ENCODE measurements at places on chromosomes 2 and 18.

GRCh38 chr2:145910416-145910815, 1390.5 kb upstream of the ZEB2 start:
- DNase-seq = no peak

DNA sequence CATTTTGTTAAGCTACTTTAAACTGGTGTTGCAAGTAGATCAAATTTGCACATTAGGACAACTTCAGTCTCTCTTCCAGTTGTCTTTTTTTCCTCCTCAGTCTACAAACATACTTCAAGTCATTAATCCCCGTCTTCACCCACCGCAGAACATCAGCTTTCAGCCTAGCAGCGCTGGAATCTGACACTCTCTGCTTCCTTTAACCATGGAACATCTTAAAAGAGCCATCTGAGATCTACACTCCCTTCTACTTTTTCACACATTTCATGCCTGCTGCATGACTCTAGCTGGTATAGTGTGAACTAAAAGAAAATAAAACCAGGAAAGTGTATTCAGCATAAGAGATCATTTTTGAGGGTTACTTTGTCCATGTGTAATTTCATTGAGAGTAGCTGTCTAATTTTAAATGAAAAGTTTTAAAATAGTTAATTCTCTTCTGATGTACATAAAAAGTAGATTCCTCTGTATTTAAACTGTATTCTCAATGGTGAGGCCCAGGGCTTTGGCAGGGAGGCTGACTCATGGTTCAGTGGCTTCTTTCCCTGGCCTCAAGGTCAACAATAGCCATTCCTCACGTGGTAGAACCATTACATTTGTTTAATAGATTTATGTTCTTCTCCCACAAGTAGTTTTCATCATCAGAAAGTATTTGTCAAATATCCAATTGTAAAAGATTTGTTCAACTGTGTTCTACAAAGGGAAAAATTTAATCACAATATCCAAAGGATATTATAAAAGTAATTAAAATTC, 16.5 kb downstream of the SGPP2 start:
- DNase-seq = no peak

DNA sequence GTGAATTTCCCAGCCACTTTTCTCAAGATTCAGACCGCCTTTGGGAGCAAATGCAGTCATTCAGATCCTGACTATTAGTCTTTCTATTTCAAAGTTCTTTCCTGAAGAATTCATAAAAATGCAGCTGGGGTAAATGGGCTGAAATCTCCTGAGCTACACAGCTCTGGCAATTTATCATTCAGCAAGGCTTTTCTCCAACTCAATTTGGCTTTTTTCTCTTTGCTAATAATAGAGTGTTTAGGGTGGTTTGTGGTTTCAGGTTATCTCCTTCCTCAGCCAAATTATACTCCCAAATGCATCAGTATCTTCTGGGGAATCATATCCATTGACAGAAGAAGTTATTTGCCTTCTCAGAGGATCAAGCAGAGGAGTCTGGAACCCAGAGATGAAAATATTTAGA, 282.4 kb upstream of the SLC14A2 start:
- DNase-seq = no peak

GRCh38 chr2:19607400-19607799, 249.0 kb upstream of the OSR1 start:
- DNase-seq = no peak

- no peak for DNase-seq
These were observed 72.1 kb upstream of the NOSTRIN start for GRCh38 chr2:168730344-168730743.

DNA sequence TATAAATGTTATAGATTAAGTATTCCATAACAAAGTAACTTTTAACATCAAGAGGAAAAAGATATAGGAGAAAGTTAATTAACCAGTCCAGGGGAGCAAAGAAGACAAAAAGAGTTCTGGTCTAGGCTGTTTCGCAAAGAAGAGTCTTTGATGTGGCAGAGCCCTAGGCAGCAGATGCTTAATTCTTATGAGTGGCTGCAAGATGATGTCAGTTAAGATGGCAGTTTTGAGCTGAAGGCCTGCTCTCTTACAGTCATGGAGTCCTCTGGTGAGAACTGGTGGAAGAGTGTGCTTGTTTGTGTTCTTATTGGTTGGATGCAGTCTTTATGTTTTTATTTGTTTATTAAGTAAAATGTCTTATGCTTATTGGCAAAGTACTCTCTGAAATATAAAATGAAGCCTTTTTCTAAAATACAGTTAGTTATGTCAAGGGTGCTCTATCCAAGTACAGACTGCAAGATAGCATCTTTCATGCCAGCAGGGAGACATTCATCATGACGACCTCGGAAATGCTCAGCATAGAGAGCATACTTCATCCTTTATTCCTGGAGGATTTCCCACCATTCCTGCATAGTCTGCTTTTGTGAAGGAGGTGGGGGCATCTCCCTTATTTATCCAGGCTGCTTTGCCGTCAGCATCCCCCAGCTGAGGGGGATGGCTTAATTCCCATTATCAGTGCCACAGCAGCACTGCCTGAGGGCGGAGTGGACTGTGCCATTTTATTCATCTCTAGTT, 38.9 kb upstream of the SERPINE2 start:
- DNase-seq = no peak

- no peak for DNase-seq
These were observed 62.3 kb upstream of the NYAP2 start for GRCh38 chr2:225337183-225337582.

DNA sequence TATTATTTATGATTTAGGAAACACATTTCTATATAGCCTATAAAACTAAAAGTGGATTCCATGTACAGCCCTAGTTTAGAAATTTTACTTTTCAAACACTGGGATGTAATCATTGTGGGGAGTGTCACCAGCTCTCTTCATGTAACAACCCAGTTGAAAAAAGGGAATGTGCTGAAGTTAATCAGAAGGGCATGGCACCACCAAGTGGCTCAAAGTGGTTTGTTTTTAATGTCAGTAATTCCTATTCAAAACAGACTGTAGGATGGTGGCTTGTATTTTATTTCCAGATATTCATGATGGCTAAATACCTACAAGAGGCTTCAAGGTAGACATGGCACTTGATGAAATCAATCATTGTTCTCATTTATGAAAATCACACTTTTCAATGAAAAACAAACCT, 58.1 kb upstream of the TMEM182 start:
- DNase-seq = no peak

GRCh38 chr18:6728331-6728730, 1.2 kb upstream of the ARHGAP28 start:
- DNase-seq = no peak

GRCh38 chr2:26144031-26144430, 28.9 kb upstream of the GAREM2 start:
- DNase-seq = no peak

DNA sequence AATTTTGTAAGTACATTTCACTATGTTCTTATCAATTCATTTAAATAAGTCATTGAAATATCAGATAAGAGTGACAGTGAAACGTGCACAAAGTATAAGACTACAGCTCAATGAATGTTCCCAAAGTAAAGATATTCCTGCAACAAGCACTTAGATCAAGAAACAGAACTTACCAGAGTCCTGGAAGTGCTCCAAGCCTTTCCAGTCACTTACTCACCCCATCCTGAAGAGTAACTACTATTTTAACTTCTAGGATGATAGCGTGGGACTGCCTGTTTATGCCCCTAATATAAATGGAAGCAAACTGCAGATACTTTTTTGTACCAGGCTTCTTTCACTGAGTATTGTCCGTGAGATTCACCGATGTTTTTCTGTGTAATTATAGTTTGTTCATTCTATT, 768.9 kb downstream of the SLC4A3 start:
- no peak for DNase-seq

DNA sequence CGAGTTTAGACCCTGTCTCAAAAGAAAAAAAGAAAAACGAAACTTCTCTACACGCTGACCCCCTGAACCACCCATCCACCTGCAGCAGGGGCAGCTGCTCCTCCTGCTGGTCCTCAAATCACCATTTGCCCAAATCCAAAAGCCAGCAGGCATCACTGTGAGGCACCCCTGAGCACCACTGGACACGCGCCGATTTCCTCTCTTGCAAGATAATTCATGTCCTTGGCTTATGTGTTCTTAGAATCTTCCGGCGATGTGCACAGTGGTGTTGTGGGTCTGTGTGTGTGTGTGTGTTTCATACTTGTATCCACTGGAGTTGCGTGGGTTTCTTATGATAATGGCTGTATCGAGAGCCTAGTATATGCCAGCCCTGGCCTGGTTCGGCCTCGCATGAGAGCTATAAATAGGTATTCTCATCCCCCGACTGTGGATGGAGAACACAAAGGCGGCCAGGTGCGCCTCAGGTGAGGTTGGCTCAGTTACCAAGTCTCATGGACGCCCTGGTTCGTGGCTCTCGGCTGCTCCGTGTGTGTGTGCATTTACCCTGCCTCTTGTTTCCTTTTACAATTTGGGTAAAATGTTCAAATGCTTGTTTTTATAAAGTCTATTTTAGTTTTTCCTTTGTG, 235.5 kb downstream of the HDAC4 start:
- DNase-seq = no peak

DNA sequence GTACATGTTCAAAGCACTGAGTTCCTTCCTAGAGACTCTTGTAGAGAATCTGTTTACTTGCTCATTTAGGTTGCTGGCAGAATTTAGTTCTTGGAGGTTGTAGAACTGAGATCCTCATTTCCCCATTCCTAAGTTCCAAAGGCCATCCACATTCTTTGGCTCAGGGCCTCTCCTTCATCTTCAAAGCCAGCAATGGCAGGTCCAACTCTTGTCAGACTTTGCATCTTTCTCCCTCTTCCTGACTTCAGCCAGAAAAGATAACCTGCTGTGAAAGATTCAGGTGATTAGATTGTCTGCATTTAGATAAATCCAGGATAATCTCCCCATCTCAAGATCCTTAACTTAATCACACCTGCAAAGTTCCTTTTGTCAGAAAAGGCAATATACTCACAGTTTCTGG, 51.1 kb downstream of the SOCS6 start:
- DNase-seq = no peak

- DNase-seq = peak; percentile 29
These were observed 605.2 kb upstream of the ID2 start for GRCh38 chr2:8076448-8077342.

DNA sequence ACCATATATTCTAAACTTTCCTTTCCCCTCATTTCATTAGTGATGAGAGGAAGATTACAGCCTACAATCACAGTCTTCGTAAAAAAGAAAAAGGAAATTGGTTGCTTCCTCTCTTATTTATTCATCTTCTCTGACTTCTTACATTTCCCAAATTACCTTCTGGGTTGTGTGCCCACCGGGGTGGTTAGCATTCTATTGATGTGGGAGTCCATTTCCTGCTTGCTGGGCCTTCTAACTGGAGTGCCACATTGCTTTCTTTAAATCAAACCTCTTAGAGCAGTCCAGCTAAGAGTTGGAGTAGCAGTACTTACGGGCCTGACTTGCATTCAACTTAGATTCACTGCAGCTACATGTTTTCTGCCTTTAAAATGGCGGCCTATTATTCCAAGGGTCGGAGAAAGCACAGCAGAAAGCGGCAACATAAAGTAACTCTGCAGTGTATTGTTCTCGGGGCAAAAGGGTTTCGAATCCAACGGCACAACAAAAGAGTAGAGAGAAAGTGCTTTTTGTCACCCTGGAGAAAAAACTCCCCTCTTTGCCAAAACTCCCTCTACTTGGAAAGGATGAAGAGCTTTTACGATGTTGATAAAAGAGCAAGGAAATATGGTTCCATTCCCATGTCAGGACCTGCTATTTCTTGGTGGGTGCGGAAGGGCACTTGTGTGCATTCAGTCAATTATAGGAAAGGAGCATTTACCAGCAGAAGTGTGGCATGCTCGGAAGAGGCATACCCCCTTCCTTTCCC, 110.6 kb upstream of the DLX2 start:
- no peak for DNase-seq

DNA sequence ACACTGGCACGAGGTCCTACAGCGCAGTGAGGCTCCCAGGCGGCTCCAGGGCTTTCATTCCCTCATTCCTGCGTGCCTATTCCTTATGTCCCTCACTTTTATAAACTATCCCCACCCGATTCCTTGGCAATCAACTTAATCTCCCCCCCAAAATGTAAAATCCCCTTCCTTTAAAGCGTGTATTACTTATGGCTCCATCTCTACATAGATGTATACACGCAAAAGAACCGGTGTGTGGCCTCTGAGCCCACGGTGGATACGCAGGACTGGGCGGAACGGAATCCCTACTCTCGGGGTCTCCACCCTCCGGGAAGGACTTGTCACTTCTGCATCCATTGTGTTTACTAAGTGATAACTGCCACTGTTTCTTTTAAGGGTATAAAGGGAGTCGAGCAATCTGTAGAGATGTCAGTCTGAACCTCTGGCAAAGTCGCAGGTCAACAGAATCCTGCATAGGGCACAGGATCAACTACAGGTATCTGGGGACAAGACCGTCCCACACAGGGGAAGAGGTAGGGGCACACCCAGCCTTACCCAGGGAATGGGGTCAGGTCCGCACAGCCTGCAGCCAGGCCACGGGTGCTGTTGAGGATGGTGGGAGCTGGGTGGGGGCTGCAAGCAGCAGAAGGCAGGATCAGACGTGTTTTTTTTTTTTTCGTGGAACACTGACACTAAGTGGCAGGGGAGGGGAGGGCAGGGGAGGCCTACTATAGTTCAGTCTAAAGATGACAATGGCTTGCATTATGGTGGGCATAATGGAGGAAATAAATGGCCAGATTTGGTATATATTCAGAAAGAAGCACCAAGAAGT, 42.1 kb downstream of the HDLBP start:
- DNase-seq = no peak

- no peak for DNase-seq
These were observed 131.3 kb downstream of the TPO start for GRCh38 chr2:1544478-1545069.

DNA sequence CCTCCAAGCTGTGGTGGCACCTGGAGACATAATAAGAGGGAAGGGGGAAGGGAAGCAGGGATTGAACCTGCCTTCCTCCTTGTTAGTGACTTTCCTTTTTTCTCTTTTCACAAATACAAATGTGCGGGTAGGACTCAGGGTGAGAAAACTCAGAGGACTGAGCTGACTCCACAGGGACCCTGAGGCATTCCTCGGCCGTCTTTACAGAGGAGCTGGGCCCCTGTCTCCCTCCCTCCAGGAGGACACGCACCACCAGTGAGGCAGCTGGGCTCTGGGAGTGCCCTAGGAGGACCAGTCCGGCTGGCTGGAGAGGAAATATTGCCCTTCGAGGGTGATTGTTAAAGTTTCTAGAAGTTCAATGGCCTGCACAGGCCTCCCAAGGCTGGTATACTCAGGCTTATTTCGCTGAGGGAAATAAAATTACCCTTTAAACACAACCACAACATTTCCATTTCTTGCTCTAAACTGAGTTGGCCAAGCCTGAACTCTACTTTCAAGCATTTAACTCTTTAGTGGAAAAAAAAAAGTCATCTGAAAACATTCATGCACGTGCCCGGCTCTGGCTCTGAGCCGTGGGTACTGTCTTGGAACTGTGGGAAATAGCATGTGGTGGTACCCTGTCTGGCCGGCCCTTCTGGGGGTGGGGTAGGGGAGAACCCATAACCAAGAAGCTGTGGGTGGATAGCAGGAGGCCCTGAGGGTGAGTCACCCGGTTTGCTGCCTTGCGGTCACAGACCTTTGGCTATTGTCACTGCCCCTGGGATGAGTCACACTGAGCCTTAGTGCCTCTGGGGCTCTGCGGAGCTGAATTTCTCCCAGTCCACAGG, 116.0 kb downstream of the COPS8 start:
- DNase-seq = no peak

Data from T-helper 1 cell (primary cell).